Renal pelvis (tissue), 12 donors: ENCODE measurements at places on chromosomes 16 and 17. TPM values are rescaled to one million over a fixed set of nuclear protein-coding genes. Genes with fewer than 3 reads are reported as not detected.

Gene CRISPLD2
- polyA plus RNA-seq, result 7.0 TPM

Gene CCL7
- polyA plus RNA-seq, result not detected

Gene CCL15
- polyA plus RNA-seq, result 10.5 TPM

Gene ANKRD13B
- 11.3 TPM for polyA plus RNA-seq
